HFF-Myc (cell line): ENCODE measurements at places on chromosomes 1 and 21.

DNA sequence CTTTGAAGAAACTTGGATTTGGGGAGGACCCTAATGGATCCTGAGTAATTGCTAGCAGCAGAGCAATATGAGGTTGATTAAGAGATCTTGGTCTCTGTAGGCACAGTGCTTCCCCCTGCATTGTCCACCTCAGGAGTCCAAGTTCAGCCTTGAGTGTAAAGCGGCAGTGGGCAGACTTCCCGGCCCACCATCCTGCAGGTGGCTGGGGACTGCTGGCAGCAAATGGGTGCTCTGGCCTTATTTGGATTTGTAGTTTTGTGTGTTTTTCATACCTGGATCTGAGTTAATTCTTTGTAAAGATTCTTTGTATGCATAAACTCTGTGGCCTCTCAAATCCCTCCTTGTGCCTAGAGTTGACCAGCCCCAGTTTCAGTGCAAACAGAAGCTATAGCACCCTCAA lies 7.6 kb downstream of the BARHL2 start:
- DNase-seq: no peak

GRCh38 chr1:97680894-97681293 lies 239.9 kb downstream of the DPYD start:
- no peak for DNase-seq

DNA sequence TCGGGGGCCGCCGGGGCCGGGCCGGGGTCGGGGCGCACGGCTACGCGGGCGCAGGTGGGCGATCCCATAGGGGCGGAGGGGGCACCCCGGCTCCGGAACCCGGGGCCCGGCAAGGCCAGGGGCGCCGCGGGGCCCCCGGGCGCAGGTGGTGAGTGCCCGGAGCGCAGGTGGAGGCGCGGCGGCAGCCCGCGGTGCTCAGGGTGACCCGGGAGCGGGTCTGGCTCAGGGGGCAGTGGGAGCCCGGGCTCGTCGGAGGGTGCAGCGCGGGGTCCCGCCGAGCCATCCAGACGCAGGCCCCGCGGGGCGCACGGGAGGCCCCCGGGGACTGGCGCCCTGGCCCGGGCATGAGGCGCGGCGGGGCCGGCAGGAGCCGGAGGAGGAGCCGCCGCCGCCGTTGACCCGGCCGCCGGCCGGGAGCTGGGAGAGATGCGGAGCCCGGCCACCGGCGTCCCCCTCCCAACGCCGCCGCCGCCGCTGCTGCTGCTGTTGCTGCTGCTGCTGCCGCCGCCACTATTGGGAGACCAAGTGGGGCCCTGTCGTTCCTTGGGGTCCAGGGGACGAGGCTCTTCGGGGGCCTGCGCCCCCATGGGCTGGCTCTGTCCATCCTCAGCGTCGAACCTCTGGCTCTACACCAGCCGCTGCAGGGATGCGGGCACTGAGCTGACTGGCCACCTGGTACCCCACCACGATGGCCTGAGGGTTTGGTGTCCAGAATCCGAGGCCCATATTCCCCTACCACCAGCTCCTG lies 489 bp downstream of the CELSR2 start:
- DNase-seq: no peak

GRCh38 chr1:17188889-17189631 lies 15.9 kb upstream of the PADI1 start:
- DNase-seq: no peak

DNA sequence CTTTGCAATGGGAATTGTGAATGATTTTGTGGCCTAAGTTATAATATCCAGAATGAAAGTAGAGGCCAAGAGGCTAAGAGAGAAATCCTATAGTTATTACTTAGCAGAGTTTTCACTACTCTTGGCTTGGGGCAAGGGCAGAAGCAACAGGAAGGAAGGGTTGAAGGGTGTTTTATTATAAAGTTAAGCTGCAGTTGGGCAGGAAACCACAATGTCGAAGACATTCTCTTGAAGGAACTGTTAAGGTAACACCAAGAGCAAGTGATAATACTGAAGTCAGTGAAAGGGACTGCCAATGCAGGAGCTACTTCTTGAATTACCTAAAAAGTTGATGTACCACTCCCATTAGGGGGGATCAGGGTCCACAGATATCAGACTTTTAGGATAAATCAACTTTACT lies 8.3 kb downstream of the XCL2 start:
- DNase-seq: no peak

DNA sequence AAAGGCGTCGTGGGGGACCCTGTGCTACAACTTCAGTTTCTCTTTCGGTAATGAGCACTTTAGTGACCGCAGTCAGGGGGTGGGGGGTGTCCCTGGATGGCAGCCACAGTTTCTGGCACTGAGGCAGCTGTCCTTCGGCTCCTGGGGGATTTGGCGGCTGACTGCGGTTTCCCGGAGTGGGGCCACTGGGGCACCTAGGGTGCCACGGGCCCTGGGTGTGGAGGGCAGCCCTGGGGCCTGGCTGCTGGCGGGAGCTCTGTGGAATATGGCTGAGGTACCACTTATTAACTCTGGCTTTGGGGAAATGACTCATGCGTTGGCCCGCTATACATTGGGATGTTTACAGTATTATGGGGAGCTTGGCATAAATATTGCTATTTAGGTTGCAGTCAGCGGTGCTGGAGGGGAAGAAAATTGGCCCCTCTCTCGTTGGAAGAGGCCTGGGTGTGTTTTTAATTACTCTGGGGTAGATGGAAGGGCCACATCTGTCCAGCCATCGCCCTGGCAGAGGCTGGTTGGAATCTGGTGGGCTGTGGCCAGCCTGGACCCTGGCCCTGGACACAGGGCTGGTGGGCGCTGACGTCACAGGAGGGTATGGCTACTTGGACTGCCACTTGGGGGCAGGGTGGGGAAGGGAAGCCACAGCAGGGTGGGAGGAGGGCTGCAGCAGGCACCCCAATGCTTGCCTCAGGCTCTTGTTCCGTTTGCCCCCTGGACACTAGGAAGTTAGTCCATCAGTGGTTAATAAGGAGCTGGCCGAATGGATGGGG lies 2.0 kb downstream of the EPHB2 start:
- DNase-seq: peak; percentile 79

DNA sequence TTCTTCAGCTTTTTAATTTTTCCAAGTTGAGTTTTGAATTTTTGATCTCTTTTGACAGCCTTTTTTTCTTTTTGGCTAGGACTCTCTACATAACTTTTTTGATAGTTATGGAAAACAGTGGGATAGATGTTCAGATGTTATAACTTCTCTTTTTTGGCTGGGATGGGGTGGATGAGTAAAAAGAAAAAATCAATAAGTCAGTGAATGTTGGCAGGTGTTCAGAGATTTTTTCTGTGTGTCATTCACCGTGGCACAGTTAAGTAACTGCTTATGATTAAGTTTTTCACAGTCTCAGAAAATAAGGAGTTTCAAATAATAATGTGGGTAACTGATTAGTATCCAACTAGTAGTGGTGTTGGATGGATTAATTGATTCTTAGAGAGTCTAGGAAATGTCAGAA lies 24.0 kb downstream of the HS2ST1 start:
- DNase-seq: no peak

- DNase-seq: no peak
Measured at GRCh38 chr1:162568802-162569201, 7.3 kb downstream of the UAP1 start.

DNA sequence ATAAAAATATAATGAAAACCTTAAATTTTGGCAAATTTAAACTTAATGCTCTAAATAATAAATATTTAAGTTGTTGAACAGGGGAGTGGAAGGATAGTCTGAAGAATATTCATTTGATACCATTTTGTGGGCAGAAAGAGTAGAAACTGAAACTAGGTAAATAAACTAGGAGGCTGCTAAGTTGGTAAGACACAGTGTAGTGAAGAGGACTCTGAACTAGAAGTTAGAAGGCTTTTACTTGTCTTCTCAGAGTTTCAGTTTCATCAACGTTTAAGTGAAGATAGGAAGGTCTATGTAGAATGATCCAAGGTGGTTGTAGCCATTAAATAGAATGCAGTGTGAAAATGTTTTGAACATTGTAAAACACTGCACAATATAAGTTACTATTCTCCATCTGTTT lies 516.9 kb downstream of the AMY1C start:
- no peak for DNase-seq

GRCh38 chr1:182264185-182264584 lies 127.4 kb downstream of the GLUL start:
- DNase-seq: no peak

DNA sequence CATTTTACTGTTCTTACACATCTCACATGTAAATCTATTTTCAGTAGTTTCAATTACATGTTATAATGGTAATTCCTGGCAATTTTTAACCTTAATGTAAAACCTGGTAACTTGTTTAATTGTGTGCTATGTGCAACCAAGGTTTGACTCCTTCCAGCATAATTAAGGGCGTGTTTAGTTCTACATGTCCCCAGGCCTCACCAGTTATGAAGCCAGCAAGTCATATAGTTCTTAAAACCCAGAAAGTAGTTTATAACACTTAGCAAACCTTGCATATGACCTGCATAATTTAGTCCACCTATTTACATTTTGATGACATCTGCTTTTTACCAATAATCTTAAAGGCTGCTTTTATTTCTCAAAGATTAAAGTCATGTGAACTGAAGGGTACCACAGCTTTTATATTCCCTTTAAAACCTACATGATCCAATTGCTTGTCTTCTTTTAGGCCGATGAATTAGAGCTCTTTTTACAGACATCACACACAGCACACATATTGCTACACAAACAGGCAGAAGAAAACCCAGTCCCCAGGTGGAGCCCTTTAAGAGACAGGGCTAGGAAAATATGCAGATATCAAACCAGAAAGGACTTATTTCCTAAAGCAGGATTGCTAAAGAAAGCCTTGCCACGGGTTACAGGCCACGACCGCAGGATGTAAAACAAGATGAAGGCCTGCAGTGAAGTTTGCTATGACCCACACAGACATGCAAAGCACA lies 23.2 kb upstream of the SYCP1 start:
- no peak for DNase-seq

DNA sequence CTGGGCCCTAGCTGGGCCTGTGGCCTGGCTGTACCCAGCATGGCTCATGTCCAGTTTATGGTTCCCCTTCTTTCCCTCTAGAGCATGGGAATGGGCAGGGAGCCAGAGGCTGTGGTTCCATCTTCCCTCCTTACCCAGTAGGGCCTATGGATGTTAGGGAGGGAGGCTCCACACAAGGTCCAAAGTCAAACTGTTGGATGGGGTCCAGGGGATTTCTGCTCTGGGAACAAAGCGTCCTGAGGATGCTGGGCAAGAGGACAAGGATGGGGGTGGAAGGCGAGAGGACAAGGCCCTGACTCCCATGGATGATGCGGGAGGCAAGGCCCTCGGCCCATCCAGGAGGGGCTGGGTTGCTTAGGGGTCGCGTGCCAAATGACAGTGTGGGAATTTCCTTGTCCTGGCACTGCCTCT lies 17.3 kb downstream of the CSF1 start:
- no peak for DNase-seq

- no peak for DNase-seq
Measured at GRCh38 chr1:49136738-49137251, 360.1 kb upstream of the BEND5 start.

- no peak for DNase-seq
Measured at GRCh38 chr1:13864760-13865159, 164.8 kb downstream of the PRDM2 start.

- DNase-seq: peak; percentile 42
Measured at GRCh38 chr1:30743584-30744059, 14.0 kb downstream of the LAPTM5 start.

DNA sequence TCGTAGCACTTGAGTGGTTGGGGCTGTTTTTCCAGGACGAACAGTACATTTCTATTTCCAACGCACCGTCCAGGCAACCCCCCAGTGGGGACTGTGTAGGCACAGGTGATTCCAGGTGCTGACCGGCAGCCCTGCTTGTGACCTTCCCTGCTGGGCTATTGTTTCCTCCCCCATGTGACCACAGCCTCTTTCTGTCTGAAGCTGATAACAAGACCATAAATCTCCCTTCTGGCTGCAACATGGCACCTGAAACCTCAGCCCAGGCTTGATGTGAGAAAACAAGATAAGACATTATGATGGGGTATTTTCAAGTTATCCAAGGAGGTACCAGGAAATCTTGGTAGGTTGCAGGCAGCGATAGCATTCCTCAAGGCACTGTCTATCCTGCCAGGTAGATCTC lies 48.2 kb downstream of the HLX start:
- no peak for DNase-seq

- no peak for DNase-seq
Measured at GRCh38 chr1:39925721-39926342, 24.1 kb upstream of the MYCL start.

DNA sequence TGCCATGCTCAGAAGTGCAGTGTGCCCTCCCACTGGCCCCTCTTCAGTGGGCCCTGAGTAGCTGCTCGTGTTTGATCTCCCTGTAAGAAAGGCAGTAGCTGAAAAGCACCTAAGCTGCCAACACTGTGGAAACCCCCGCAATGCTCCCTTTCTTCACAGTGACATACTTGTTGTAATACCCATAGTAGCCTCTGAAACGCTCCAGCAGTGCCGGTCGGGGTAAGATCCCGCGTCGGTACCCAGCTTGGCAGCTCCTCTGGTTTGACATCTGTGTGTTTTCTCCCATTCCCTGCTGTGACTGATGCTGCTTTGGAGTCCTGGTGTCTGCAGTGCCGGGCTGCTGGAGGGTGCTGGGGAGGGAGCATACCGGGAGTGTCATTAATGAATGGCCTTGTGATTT lies 3.6 kb downstream of the CHAF1B start:
- no peak for DNase-seq

DNA sequence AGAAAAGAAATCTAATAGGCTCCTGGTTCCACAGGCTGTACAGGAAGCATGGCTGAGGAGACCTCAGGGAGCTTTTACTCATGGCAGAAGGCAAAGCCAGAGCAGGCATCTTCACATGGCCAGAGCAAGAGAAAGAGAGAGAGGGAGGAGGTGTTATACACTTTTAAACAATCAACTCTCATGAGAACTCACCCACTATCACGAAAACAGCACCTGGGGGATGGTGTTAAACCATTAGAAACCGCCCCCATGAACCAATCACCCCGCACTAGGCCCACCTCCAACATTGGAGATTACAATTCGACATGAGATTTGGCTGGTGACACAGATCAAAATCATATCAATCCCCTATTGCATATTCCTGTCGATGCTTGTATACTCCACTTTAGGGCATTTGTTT lies 93.5 kb downstream of the MRPL39 start:
- DNase-seq: no peak

DNA sequence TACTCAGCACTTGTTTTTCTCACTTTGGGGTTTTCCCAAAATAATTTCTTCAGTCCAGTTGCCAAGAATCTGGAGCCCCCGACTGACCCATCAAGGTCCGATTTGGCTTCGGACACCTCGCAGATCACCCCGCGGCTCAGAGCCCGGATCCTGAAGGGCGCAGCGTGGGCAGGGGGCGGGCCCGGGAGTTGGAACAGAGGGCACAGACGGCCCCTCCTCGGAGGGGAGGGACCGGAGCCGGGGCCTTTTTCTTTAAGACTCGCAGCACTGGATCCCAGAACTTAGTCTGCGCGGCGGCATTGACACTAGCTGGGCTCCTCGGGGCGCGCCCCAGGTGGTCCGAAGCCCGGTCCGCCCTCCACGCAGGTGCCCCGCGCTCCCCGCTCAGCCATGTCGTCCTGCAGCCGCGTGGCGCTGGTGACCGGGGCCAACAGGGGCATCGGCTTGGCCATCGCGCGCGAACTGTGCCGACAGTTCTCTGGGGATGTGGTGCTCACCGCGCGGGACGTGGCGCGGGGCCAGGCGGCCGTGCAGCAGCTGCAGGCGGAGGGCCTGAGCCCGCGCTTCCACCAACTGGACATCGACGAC lies at the start of gene CBR3:
Gene CBR3, plus strand, starts transcription at position 277 of the 588 bp plus-strand sequence. Its CDS starts 114 bp downstream, at position 391.
- DNase-seq: no peak
